Upper lobe of left lung (tissue), 6 donors: ENCODE measurements at places on chromosomes 5 and 9.

GRCh38 chr9:96877269-96877668 lies 23.0 kb upstream of the ZNF782 start:
- peak; percentile 83 for DNase-seq

GRCh38 chr9:127541865-127542264 lies 70.2 kb upstream of the STXBP1 start:
- DNase-seq: no peak

- no peak for DNase-seq
These were observed 92.6 kb upstream of the TRIM32 start for GRCh38 chr9:116594547-116594946.

DNA sequence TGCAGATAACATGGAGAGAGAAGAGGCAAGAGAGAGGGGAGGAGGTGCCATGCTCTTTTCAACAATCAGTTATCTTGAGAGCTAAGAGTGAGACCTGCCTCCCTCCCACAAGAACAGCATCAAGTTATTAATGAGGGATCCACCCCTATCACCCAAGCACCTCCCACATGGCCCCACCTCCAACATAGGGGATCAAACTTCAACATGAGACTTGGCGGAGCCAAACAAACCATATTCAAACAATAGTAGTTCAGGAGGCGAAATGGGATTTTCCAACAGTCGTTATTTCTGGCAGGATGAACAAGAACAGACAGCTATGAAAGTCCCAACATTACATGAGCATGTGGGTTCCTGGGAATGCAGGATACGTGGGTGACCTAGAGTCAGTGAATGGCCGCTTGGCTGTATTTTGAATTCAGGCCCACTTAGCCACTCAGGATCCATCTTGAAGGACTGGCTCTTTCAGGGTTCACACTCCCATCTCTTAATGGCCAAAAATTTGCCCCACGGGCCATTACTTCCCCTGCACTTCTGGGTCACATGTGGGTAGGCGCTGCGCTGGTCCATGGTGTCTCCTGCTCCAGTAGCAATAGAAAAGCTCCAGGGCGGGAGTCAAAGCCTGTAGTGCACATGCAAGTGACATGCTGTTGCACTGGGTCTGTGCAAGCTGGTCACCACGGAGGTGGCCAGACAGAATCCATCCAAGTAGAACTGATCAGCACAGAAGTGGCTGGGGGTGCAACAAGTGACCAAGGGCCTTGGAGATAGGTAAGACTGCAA lies 7.1 kb upstream of the FAF2 start:
- DNase-seq: no peak

DNA sequence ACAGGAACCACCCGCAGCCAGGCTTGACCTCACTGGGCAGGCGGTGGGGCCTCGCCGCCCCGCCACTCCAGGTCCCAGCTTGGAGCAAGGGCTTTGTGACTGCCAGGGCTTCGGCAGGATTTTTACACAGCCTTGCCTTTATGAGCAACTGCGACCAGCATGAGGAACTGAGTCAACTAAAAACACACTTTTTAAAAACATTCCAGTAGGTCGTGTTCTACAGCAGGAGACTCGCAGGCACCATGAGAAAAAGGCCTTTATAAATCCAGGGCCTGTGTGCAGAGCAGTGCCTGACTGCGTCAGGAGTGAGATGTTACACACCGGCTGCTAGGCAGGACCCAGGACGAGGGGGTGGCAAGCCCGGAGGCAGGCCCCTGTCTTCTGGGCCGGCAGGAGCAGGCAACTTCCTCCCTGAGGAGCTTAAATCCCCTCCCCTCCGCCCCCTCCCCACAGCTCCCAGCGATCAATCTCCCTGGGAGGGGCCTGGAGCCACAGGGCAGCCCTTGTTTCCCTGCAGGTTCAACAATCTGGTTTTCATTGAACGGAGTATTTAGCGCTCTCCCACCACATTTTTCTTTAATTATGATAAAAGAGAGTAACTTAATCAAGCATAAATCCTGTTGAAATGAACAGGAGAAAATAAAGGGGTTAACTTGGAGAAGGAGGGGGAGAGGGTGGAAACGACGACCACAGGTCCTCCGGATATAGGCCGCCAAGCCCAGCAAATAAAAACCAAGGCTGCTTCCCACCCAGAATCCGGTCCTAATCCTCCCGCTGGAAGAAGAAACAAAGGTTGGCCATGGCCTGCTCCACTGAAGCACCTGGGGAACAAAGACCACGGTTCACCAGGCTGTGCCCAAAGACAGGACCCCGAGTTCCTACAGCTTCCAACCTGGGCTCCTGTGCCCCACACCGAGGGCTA lies 92.5 kb downstream of the ROR2 start:
- DNase-seq: no peak

DNA sequence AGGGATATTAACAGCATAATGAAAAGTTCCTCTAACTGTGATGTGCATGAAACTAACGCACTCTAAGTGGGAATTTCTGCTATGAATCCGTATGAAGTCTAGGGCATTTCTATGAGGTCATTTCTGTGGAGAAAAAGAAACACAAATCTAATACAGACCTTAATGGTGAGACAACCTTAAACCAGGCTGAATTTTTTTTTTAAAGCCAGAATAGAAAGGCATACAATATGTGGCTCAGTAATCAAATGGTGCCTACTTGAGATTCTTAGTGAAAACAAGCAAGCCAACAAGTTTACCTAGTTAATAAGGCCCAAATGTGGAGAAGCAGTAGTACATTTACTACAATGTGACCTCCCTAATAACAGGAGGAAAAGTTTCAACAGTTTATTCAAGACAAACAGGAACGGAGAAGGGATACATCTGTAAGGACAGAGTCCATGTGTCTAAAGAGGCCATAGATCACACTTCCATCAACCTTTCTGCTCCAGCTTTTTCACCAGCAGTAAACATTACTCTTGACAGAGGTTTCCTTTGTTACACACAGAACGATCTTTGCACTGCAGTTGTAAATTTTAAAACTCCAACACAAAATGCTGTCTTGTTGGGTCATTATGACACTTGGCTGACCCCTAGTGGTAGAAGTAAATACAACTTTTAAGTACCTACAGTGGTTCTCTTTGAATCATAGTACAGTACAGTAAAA lies 26.2 kb downstream of the CARNMT1 start:
- no peak for DNase-seq
